ENCODE measurements at places on chromosomes 5 and 9. TPM values are rescaled to one million over a fixed set of nuclear protein-coding genes. Genes with fewer than 3 reads are reported as not detected.

- no peaks in the 10 kb centered on the region for H3K36me3 ChIP-seq
- H3K4me1 ChIP-seq: no peaks in the 10 kb centered on the region
- H3K4me3 ChIP-seq: no peak overlapping the region
- no peak for DNase-seq
- H3K27me3 ChIP-seq: no peaks in the 10 kb centered on the region
Measured at GRCh38 chr5:61840361-61840760, 465.6 kb upstream of the KIF2A start.

DNA sequence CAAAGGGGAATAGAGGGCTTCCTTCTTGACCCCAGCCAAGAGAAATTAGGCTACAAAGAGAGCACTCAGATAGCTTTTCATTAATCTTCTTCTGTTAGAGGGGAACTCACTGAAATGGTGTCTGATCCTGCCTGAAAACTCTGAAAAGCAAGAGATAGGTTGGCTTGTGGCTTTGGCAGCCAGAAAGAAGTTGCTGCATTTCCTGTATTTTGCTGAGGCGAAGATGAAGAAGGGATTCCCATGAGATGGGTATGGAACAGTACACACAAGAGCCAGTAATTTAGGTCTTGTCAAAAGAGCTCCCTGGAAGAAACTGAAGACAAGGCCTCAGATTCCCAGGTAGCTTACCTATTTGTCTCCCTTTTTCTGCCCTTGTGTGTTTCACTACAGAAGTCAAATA is 120.9 kb upstream of the TARS1 start:
- H3K27me3 ChIP-seq: no peaks in the 10 kb centered on the region
- no peaks in the 10 kb centered on the region for H3K36me3 ChIP-seq
- no peaks in the 10 kb centered on the region for H3K4me1 ChIP-seq
- DNase-seq: no peak

The CCDC192 gene
- not detected for total RNA-seq

- no peaks in the 10 kb centered on the region for H3K4me1 ChIP-seq
- no peak for DNase-seq
- no peak overlapping the region for H3K27ac ChIP-seq
Measured at GRCh38 chr9:136159851-136160250, 41.2 kb upstream of the TMEM250 start.

The CTSV gene
- total RNA-seq: 0.21 TPM

DNA sequence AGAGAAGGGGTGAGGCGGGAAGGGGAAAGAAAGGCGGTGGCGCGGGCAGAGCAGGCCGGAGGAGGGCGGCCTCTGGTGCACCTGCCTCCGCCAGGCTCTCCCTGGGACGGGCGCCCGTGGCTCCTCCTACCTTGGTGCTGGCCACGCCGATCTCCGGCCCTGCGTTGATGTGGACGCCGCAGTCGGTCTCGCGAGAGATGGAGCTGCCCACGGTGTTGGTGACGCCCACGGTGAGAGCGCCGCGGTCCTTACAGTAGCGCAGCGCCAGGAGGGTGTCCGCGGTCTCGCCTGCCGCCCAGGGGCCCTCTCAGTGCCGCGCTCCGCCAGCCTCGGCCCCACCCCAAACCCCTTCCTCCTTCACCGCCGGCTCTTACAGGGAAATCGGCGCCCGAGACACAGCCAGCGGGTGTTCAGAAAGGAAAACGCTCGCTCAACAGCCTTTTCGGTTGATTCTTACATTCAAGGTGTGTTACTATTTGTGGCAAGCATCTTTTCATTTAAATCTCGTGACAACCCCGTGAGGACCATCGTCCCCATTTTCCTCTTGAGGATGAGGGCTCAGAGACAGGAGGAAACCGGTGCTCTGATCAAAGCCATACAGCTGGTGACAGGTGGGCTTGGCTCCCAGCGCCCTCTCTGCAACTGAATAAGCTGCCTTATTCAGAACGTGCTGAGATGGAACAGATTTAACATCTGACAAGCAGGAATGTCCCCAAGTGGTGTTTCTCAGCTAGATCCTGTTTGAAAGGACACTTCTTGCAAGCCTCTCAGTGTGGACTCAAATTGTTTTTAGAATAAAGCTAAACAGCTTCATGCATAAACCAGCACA is 22.0 kb upstream of the MAPK9 start:
- no peaks in the 10 kb centered on the region for H3K27me3 ChIP-seq
- H3K4me3 ChIP-seq: no peak overlapping the region
- no peak overlapping the region for H3K27ac ChIP-seq
- no peaks in the 10 kb centered on the region for H3K36me3 ChIP-seq
- H3K4me1 ChIP-seq: no peaks in the 10 kb centered on the region

DNA sequence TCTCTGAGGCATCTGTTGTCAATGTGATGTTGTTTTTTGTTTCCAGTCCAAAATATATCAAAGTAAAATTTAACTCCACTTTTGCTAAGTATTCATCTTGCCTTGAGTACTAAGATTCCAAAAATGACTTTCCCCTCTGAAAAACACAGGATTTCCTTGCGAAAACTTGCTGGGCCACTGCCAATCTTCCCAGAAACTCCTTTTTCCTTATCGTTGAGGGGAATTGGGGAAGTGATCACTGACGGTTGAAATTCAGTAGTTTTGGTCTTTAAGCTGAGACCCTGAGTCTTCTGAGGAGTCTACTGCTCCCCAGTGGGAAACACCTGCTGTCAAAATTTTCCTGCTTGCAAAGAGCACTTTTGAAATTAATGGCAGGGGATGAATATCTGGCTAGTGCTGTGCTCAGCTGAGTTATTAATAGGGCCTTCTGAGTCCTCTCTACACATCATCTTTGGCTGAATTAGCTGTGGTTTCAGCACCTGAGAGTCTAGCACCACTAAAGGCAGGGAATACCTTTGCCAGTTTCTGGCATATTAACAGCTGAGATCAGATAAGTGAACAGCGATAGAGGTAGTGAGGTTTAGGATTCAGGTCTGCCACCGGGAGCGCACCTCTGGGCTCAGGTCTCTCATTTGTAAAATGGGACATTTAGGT is 18.0 kb downstream of the TLR4 start:
- H3K27ac ChIP-seq: no peak overlapping the region
- no peak for DNase-seq
- no peak overlapping the region for H3K4me3 ChIP-seq
- no peaks in the 10 kb centered on the region for H3K27me3 ChIP-seq
- peaks cover 7% of the 10 kb centered on the region for H3K4me1 ChIP-seq

DNA sequence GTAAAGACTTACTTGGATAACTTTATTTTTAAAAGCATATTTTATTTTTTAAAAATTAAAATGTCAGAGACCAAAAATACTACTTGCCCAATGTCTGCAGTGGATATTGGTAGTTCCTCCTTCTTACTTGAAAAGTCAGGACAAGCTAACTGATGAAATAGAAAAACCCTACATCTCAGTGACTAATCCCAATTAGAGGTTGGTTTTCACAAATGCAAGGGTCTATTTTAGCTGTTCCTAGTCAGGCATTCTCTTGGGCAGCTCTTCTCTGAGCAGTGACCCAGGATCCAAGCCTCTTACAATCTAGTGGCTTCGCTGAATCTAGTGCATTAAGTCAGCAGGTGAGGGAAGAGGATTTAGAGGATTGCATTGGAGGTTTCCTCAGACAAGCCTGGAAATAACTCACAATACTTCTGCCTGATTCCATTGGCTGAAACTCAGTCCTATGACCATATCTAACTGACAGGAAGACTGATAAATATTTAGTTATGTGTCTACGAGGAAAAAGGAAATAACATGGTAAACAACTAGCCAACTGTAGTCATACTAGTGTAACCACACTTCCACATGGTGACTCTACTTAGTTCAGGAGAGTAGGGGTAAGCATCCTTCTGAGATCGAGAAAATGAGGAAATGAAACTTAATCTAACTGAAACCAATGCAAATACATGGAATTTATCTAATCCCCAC is 34.2 kb upstream of the MIER3 start:
- no peak for DNase-seq
- H3K4me1 ChIP-seq: peaks cover 9% of the 10 kb centered on the region
- no peak overlapping the region for H3K4me3 ChIP-seq
- H3K27me3 ChIP-seq: no peaks in the 10 kb centered on the region

Measured in GM12878 (cell line).